ENCODE measurements at places on chromosomes 3 and 15.

DNA sequence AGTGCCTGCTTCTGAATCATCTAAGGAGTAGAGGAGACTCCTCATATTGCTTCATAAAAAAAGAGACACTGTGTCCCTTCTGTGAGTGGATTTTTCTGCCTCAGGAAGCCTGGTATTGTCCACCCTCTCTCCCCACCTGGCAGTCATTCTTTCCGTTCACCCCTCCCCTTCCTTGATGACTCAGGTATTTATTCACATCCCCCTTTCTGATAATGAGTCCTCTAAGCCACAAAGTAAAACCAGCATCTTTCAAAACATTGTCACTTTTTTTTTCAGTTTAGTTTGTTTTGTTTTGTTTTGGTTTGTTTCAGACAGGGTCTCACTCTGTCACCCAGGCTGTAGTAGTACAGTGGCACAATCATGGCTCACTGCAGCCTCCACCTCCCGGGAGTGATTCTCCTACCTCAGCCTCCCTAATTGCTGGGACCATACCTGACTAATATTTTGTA, 65.2 kb upstream of the UBE2E1 start:
- no peak for DNase-seq

- DNase-seq = no peak
These were observed 266.2 kb upstream of the VEPH1 start for GRCh38 chr3:157769378-157769777.

GRCh38 chr15:91572110-91572509, 281.4 kb upstream of the SLCO3A1 start:
- DNase-seq = no peak

GRCh38 chr3:197528190-197528589, 27.6 kb downstream of the BDH1 start:
- DNase-seq = no peak

DNA sequence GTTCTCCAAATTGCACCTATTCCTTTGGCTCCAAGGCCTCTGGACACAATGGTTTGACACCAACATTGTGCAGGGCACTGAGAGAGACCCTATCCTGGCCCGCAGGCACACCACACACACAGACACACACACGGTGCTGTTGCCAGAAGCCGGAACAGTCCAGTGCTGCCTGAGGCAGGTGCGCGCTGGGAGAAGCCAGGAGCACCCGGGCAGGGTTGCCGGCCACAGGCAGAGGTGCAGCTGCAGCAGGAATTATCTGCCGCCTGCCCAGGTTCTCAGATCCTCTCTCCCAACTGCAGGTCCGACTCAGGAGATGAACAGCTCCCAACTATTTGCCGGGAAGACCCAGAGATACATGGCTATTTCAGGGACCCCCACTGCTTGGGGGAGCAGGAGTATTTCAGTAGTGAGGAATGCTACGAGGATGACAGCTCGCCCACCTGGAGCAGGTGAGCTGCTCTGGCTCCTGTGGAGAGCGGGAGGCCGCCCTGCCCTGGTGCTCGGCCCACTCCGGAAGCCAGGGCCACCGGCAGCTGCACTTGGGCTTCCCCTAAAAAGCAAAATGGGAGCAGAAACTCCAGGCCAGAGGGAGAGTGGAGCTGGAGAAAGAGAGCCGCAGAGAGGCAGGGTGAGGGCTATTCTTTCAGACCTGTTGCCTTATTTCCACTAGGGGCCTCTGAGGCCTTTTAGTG, 42.9 kb downstream of the CHDH start:
- DNase-seq = no peak

DNA sequence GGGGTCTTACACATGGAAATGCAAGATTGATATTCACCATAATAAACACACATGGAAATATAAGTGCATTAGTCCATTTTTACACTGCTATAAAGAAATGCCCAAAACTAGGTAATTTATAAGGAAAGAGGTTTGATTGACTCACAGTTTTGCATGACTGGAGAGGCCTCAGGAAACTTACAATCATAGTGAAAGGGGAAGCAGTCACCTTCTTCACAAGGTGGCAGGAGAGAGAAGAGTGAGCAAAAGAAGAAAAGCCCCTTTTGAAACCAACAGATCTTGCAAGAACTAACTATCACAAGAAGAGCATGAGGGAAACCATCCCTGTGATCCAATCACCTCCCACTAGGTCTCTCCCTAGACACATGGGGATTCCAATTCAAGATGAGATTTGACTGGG, 111.7 kb upstream of the TP63 start:
- DNase-seq = no peak

GRCh38 chr3:129633751-129634481, 27.4 kb upstream of the PLXND1 start:
- DNase-seq = no peak

- no peak for DNase-seq
These were observed 29.9 kb upstream of the TMOD3 start for GRCh38 chr15:51799282-51800252.

GRCh38 chr3:15536856-15537255, 15.3 kb upstream of the COLQ start:
- DNase-seq = no peak

- no peak for DNase-seq
These were observed 47.3 kb downstream of the KY start for GRCh38 chr3:134603480-134603879.

DNA sequence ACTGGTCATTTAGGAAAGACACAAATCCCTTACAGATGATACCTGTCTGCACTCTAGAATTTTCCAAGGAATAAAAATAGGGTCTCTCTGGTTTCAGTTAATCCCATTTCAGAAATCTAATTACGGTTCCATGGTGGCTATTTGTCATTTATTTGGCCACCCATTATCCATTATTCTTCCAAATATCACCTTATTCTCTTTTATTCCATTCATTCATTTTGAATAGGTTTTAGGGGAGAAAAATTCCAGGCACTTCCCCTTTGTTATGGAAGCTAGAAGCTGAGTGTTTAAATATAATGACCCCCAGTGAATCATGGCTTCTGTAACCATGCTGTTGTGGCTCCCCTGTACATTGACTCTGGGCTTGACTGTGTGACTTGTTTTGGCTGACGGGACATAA, 420.8 kb upstream of the DPH6 start:
- no peak for DNase-seq

DNA sequence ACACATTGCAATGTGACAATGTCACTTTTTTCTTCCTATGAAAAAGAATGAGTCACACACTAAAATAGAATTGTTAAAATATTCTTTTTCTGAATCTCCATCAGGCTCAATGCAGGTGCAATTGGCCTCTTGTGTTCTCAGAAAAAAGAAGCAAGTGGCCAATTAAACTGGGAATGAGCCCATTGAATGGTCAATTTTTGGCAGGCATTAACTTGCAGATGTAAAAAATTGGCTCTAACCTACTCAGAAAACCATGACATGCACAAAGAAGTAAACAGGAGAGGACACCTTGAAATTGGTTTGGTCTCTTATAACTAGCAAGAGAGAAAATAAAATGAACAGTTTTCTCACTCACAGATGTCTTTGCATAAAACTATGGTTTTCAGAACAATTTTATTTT, 820.8 kb downstream of the TBL1XR1 start:
- no peak for DNase-seq

GRCh38 chr3:45593708-45594601, 596 bp upstream of the LIMD1 start:
- peak; percentile 43 for DNase-seq

- DNase-seq = no peak
These were observed 62.5 kb downstream of the FBXL2 start for GRCh38 chr3:33339758-33340157.

- no peak for DNase-seq
These were observed 2.0 kb downstream of the CORO2B start for GRCh38 chr15:68580883-68581155.

DNA sequence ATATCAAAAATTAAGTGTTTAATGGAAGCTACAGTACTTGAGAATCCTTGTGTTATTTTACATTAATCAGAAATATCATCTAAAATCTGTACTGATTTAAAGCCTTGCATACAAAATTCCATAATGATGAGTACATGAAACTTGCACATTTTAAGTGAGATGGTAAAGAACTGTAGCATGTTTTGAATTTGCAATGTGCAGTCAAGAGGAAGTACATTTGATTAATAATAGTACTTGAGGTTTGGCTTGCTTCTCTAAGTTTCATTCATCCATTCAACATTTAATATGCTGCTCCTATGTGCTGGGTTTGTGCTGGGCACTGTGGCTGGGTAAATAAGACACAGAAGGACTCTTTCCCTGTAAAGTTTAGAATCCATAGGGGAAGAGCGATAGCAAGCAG, 332.3 kb downstream of the CNTN3 start:
- DNase-seq = no peak

GRCh38 chr3:52670621-52671521, 14.8 kb downstream of the PBRM1 start:
- DNase-seq = no peak

GRCh38 chr3:12753275-12754028, 5.6 kb downstream of the TMEM40 start:
- DNase-seq = no peak

DNA sequence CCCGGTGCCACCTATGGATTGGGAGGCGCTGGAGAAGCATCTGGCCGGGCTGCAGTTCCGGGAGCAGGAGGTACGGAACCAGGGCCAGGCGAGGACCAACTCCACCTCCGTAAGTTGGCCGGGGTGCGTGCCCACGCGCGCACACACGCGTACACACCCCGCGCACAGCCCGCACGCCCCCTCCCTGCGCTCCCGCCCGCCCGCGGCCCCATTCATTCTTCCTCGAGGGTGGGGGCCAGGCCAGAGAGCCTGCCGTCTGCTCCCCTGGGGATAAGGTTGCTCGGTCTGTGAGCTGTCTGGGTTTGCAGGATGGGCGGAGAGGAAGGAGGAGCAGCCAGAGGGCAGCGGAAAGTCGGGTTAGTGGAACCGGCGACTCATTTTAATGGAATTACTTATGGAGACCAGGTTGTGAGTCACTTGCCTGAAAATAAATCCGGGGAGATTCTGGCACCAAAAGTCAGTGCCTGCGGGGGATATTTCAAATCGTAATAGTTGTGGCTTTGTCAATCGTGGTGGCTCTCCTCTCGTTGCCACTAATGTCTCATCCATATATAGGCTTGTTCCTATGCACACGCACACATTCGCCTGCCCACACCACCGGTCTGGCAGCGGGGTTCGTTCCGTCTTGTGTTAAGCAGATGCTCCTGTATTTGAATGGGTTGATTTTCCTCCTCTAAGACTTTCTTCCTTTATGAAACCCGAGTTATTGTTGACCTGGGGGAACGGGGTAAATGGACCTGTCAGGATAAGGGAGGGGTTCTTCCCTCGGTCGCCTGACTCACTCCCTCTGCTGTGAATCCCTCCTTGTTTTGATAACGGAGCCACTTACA, 223.4 kb upstream of the IL12A start:
- DNase-seq = no peak

DNA sequence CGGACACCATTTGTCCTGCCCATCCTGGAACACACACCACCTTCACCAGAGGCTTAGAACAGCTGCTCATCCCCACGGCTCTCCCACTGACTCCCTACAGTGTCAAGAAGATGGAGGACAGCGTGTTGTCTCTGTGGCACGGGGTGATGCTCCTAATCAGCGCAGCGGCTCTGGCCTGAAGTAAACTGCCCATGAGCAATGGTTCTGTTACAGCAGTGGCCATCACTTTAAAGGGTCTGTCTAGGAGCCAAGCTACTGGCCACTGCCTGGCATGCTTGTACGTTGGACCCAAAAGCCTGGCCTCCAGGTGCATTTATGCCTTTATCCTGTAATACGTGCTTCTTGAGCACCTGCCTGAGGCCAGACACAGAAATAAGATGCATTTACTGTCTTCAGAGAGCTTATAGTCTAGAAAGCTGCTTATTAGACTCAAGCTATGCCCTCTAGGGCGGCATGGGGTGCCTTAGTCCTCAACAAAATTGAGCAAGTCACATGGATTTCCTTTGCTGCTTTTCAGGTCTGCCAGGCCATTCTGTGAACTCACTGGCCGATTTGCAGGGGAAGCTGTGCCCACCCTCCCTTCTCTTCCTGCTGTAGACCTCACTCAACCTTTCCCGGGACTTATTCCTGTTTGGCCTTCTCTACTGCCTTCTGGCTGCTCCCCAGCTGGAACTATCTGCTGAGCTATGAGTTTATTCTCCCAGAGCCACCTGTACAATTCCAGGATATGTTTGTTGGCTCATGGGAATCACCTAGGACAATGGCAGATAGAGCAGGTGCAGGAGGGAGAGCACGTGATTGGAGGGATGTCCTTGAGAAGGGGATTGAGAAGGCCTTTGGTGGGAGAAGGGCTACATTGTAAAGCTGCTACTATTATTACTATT, 51.9 kb downstream of the STARD5 start:
- no peak for DNase-seq

- no peak for DNase-seq
These were observed 233.0 kb upstream of the POU1F1 start for GRCh38 chr3:87509401-87509800.

GRCh38 chr3:196081834-196082618, at the start of gene TFRC:
Gene TFRC, minus strand, starts transcription at chr3:196082090. Its CDS starts 4,991 bp downstream, at chr3:196077099.
- DNase-seq = peak; percentile 88

DNA sequence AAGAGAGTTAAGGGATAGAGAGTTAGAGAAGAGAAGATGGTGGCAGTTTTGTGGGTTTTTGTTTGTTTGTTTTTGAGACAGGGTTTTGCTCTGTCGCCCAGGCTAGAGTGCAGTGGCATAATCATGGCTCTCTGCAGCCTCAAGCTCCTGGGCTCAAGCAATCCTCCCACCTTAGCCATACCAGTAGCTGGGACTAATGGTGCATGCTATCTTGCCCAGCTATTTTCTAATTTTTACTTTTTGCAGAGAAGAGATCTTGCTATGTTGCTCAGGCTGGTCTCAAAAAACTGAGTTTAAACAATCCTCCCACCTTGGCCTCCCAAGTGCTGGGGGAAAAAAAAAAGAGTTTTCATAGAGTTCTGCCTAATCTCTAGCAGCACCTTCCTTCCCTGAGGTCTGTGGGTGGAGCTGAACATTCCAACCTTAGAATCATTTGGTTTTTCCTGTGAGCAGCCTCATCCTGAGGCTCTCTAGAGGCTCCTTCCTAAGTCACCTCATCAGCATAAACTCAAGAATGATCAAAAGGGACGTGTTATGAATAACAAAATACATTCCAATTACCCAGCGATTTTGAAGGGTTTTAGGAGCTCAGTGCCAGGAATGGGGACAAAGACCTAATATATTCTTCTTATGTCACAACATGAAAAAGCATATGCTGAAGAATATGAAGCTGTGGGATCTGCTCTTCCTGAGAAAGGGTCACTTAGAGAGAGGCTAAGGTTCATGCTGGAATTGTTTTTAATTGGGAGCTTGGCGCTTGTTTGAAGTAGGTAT, 180.6 kb downstream of the LSAMP start:
- DNase-seq = no peak

- no peak for DNase-seq
These were observed 306.5 kb downstream of the ROBO1 start for GRCh38 chr3:79461129-79461792.

- no peak for DNase-seq
These were observed 48.1 kb downstream of the IQSEC1 start for GRCh38 chr3:13025090-13025489.

DNA sequence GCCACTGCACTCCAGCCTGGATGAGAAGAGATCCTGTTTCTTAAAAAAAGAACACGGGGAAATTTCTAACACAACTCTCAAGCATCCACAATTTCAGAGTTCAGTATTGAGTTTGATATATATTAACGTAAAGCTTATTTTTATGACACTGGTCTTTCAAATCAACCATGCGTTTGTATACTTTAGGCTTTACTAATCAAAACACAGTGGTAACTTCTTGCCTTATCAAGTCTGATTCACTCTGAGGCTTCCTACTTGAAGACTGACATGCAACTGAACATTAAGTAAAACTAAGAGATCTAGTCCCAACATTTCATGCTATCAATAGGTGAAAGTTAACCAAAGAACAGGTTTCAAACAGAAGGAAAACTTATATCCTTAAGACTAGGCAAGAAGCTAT, 46.7 kb downstream of the PRTG start:
- no peak for DNase-seq
